Lower lobe of right lung (tissue), 2 donors: ENCODE measurements at places on chromosomes 5 and 9.
A peak's percentile ranks its signal among the peaks of the same experiment; 100 is the strongest.

DNA sequence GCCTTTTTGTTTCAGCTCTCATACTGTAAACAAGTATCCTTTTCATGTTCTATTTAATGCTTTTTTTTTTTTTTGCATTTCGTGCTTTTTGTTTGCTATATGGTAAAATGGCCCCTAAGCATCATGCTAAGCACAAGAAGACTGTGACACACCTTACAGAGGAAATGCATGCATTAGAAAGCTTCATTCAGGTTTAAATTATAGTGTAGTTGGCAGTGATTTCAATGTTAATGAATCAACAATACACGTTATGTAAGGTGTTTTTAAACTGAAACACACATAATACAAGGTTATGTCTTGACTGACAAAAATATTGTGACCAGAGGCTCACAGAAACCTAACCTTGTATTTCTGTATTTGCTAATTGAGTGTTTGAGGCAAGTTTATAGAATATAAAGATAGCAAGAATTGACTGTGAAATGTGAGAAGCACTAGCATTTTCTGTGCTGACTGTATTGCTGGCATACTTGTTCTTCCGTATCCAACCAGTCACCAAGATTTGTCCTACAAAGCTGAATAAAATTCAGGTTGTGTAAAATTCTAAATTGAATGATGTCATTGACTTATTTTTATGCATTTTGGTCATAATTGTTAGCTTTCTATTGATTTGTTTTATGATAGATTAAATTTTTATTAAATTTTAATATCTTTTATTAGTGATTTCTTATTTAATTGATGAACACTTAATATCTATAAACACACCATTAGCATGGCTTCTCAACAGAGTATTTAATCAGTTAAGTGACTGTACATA is 4.1 kb downstream of the CFAP95 start:
- no peak for DNase-seq

- no peak for DNase-seq
Measured at GRCh38 chr9:137281345-137282116, 4.0 kb downstream of the TOR4A start.

- peak; percentile 65 for DNase-seq
Measured at GRCh38 chr9:2158111-2158610, 143.0 kb downstream of the SMARCA2 start.

GRCh38 chr9:131981116-131981776 is 98.4 kb downstream of the MED27 start:
- no peak for DNase-seq

DNA sequence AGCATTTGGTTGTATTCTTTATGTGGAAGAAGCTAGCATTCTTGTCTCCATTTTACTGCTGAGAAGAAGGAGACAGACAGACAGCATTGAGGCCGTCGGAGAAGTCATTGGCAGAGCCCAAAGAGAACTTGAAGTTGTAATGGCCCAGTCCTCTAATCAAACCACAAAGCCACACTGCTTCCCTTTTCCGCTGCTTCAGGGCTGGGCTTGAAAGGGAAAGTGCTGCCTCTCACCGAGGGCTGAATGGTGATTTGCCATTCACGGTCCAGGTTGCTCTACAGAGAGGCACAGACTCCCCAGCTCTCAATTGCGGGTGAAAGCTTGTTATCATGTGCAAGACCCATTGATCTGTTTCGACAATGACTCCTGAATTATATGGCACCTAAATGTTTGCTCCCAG is 25.6 kb upstream of the POU4F3 start:
- DNase-seq = no peak

DNA sequence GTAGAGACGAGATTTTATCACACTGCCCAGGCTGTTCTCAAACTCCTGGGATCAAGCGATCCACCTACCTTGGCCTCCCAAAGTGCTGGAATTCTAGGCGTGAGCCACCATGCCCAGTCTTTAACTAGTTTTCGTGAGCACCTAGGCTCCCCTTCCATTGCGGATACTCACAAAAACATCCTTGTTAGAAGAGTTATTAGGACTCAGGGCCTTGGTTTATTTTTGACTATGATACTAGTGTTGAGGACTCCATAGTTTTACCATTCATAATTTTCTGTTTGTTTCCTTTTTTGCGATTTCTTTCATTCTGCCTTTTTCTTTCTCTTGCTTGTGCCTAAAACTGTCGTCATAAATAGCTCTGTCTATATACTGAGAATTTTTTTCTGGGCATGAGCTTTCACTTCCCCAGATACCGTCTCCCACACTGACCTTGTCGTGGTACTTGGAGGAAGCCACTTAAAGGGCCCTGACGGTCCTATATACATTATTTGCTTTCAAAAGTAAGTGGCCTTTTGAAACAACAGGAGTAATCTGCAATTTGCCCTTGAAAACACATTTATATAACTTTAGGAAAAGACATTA is 5.2 kb downstream of the F2R start:
- DNase-seq = no peak

DNA sequence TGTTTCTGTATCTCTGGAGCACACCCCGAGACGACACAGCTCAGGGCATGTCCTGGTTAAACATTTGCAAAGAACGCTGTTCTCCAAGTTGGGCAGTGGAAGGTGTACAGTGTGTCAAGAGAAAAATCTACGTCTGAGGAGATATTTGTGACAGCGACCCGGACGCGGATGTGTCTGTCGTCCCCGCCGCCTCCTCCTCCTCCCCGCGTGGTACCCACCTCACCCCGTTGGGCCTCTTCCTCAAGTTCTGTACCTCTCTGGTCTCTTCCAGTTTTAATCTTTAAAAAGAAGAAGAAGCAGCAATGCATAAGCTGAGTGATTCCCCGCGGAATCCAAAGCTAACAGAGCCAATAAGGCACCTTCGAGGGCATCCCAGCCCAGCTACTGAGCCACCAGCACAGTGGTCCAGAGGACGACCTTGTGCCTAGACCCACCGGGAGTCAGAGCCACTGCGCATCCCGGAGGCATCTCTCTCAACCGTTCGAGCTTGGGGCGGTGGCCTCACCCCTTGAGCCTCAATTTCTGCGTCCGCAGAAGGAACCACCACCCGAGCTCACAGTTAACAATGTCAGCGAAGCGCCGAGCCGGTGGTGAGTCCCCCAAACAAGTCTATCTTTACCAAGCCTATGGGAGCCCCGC is 467 bp downstream of the C9orf78 start:
- no peak for DNase-seq

GRCh38 chr5:34694012-34694411 is 37.9 kb downstream of the RAI14 start:
- no peak for DNase-seq

DNA sequence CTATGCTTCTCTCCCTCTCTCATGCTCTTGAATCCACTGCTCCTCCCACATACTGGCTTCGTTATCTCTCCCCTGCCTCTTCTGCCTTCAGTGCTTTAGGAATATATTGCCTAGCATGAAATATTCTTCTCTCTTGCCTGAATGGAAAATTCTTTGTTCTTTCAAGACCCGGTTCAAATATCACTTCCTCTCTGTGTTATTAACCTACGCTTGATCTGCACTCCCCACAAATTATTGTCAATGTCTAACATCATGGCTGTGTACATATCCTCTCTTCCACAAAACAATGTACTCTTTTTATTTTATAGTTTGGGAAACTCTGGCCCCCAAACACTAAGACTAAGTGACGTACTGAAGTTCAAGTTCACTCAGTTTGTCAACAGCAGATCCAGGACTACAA is 211.0 kb downstream of the SEC61B start:
- DNase-seq = no peak

GRCh38 chr5:156598964-156599363 is 251.1 kb upstream of the PPP1R2B start:
- DNase-seq = no peak

DNA sequence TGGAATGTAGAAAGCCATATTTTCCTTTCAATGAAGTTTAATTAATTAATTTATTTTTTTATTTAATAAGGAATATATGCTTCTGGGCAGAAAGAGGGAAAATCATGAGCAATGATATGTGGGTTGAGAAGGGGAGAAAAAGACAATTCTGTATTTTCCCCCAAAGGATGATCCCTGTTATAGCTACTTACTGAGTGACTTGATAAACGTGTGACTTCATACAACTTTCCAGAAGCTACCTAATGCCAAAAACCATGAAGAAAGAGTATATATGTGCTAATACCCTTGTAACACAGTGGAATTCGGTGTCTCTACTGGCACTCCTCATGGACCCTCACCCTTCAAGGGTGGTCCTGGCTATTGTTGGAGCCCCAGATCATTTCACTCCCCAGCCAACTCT is 335.0 kb upstream of the KLF4 start:
- DNase-seq = no peak

DNA sequence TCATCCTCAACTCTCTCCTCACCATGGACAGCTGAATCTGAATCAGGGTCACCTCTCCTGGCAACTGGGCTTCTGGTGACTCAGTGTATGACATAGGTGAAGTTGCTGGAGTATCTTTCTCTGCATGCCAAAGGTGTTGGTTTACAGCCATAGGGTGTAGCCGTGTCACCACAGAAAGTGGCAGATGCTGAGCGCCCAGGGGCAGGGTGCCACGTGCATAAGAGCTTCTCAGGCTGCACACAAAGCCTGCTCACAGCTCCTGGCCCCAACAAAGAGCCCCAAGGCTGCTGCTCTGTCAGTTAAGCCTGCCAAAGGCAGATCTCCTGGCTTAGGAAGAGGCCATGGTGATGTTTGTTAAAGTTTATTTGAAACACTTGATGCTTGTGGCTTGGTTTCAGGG is 297.7 kb upstream of the WWC1 start:
- DNase-seq = no peak

DNA sequence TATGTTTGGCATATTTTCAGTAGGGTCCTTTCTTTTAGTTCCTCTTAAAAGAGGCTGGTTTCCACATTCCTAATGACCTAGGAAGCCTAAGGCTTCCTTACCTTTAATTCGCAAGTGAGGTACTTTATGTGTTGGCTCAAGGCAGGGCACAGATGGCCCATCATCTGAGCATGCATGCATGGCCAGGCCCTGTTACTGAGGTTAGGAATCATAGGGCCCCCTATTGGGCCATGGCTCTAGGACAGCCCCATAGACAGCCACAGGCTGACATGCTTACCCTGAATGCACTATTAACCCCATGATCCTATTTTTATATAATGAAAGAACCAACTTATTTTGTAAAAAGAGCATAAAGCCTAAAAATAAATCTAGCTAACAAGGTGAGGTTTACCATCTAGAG is 271.4 kb downstream of the ELAVL2 start:
- DNase-seq = no peak

- DNase-seq = no peak
Measured at GRCh38 chr5:174311121-174311520, 265.6 kb downstream of the NSG2 start.

DNA sequence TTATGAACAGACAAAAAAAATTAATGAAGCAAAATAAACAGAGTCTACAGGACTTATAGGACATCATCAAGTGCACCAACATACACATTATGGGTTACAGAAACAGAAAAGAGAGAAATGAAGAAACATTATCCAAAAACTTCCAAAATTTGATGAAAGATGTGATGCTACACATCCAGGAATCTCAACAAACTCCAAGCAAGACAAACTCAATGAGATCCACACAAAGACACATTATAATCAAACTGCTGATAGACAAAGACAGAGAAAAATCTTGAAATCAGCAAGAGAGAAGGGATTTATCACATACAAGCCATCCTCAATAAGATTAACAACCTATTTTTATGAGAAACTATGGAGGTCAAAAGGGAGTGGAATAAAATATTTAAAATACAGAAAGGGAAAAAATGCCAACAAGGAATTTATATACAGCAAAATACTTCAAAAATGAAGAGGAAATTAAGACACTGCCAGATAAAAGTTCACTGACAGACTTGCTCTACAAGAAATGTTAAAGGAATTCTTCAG is 101.0 kb downstream of the NR2F1-AS1 start:
- DNase-seq = no peak

- DNase-seq = peak; percentile 18
Measured at GRCh38 chr9:128136816-128137793, 9.6 kb upstream of the PTGES2 start.

- no peak for DNase-seq
Measured at GRCh38 chr5:8845296-8845695, 700.6 kb downstream of the SEMA5A start.

DNA sequence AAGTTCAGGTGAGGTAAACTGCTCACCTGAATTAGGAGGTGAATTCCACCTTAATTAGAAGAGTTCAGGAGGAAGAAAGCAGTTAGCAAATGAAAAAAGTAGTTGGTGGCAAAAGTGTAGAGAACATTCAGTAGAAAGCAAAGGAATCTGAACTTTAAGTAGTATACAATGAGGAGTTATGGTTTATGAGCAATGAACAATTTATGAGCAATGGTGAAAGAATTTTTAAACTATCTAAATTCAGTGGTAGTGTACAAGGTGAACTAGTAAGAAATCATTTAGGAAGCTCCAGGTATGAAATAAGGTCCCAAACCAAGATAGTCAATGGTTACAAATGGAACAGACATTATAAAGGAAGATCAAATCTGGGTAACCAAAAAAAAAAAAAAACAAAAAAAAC is 3.1 kb downstream of the CETN3 start:
- no peak for DNase-seq

DNA sequence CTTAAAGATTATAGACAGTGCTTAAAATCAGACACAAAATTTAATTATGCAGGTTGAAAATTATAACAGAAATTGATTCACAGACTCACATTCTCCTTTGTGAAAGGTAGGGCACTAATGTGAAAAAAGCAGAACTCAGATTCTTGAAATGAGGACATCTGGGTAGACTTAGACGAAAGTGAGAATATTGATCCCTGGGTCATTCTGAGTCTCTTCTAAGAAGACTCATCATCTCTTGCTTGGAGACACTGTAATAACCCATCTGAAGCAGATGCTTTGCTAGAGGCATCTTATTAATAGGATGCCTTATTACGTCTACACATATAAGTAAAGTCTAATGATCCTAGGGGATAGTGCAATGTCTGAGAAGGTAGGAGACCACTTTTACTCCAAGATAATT is 274.4 kb downstream of the HINT1 start:
- no peak for DNase-seq

DNA sequence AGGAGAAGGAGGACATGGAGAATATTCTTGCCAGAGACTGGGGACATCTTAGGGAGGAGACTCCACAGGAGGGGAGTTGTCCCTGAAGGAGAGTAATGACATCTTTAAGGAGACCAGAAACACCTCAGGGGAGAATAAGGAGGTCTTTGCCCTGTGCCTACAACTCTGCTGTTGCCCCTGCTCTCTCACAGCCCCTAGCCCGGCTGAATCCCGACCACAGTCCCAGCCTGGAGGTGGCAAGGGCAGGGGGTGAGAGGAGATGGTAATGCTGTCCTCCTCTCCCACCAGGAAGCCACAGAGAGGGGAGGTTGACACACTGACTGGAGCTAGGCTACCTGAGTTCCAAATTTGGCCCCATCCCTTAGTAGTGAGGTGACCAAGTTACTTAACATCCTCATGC is 30.2 kb upstream of the ENHO start:
- DNase-seq = no peak

DNA sequence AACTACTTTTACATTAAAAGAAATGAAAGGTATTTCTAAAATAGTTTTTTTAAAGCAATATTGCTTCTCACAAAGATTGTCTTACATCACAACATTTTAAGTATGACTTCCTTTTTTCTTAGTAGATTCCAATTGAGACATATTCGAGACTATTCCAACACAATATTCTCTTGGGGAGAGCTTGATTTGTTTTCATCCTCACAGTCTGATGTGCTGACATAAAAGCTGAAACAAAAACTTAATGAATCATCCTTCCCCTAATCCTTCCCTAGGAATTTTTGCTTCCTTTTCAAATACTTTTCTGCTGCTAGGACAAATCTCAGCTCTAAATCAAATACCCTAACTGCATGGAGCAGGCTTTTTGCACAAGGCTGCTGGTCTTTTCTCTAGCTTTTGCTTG is 245.8 kb upstream of the MAP3K1 start:
- no peak for DNase-seq

- no peak for DNase-seq
Measured at GRCh38 chr5:57193757-57194413, 20.0 kb downstream of the GPBP1 start.

- no peak for DNase-seq
Measured at GRCh38 chr5:116814626-116815385, 240.2 kb upstream of the SEMA6A start.
